ENCODE measurements at places on chromosomes 1 and 21. TPM values are rescaled to one million over a fixed set of nuclear protein-coding genes. Genes with fewer than 3 reads are reported as not detected.

TNFSF18 gene
- total RNA-seq: not detected

VANGL1 gene
- total RNA-seq: 4.2 TPM

LCE1F gene
- total RNA-seq: not detected

AKT3 gene
- 34.7 TPM for total RNA-seq

TFF1 gene
- not detected for total RNA-seq

SMPDL3B gene
- total RNA-seq: 0.46 TPM

DNA sequence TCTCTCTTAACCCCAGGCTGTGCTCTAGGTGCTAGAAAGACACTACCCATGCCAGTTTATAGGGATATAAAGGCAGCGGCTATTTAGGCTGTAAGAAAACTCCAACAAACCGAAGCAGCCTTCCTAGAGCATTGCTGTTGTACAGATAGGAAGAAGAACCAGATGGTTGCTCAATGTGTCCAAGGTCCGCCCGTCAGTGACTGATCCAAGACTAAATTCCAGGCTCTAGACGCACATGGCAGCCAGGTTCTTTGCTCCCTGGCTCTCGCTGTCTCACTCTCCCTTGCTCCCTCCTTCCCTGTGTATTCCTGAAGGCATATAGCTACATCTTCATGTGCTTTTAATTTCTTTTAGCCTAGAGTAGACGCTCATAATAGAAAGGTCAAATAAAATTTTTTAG lies 303.4 kb downstream of the KIF26B start:
- H3K4me3 ChIP-seq: no peak overlapping the region
- no peak for DNase-seq
- H3K27ac ChIP-seq: no peak overlapping the region
- no peaks in the 10 kb centered on the region for H3K36me3 ChIP-seq
- no peaks in the 10 kb centered on the region for H3K4me1 ChIP-seq

- no peaks in the 10 kb centered on the region for H3K36me3 ChIP-seq
- no peaks in the 10 kb centered on the region for H3K27me3 ChIP-seq
- no peak for DNase-seq
- H3K4me1 ChIP-seq: no peaks in the 10 kb centered on the region
- no peak overlapping the region for H3K4me3 ChIP-seq
Observed at GRCh38 chr1:245788886-245789285, 634.1 kb downstream of the KIF26B start.

GRCh38 chr1:27099587-27100334 lies 55.2 kb downstream of the SLC9A1 start:
- DNase-seq: peak; percentile 60

- H3K27ac ChIP-seq: peak overlapping the region; percentile 96
- peaks cover 97% of the 10 kb centered on the region for H3K4me1 ChIP-seq
- H3K4me3 ChIP-seq: peak overlapping the region; percentile 68
- H3K27me3 ChIP-seq: no peaks in the 10 kb centered on the region
- H3K36me3 ChIP-seq: peaks cover 22% of the 10 kb centered on the region
- peak; percentile 83 for DNase-seq
Observed at GRCh38 chr1:30749691-30750583, 7.6 kb downstream of the LAPTM5 start.

DNA sequence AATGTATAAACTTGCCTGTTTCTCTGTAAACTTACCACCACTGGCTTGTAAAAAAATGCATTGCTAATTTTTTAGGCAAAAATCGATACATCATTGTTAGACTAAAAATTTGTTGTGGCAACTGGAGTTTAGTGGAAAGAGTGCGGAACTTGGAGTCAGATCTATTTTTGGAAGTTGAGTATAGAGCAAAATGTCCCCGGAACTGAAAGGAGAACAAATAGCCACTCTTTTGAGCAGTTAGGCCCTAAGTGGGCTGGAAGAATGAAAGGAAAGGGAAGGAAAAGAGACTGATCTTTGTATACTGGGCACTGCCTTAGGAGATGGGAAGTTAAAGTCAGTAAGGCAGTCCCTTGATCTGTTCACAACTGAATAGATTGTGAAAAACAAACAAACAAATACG lies 30.2 kb downstream of the OPTC start:
- H3K27ac ChIP-seq: no peak overlapping the region
- H3K36me3 ChIP-seq: no peaks in the 10 kb centered on the region
- H3K4me3 ChIP-seq: no peak overlapping the region

DNA sequence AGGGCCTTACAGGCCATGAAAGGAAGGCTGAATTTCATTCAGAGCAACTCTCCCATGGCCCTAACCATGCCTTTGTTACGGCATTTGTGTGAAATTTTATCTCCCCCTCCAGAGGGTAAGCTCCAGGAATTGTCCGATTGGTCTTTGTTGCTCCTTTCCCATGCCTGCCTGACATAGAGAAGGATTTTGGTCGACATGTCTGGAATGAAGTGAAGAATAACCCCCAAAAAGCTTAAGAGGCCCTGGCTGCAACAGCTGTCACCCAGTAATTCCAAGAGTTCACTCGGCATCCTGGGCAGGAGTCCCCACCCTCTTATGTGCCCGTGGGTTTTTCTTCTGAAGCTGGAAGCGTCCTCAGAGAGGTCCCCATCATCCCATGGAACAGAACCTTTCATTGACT lies 20.6 kb downstream of the CDA start:
- peaks cover 3% of the 10 kb centered on the region for H3K27me3 ChIP-seq
- H3K36me3 ChIP-seq: no peaks in the 10 kb centered on the region
- no peak for DNase-seq
- H3K4me3 ChIP-seq: no peak overlapping the region
- no peaks in the 10 kb centered on the region for H3K4me1 ChIP-seq
- no peak overlapping the region for H3K27ac ChIP-seq

GRCh38 chr1:158732524-158732923 lies 12.0 kb upstream of the OR6K3 start:
- no peak for DNase-seq
- H3K4me3 ChIP-seq: no peak overlapping the region
- H3K4me1 ChIP-seq: no peaks in the 10 kb centered on the region

DNA sequence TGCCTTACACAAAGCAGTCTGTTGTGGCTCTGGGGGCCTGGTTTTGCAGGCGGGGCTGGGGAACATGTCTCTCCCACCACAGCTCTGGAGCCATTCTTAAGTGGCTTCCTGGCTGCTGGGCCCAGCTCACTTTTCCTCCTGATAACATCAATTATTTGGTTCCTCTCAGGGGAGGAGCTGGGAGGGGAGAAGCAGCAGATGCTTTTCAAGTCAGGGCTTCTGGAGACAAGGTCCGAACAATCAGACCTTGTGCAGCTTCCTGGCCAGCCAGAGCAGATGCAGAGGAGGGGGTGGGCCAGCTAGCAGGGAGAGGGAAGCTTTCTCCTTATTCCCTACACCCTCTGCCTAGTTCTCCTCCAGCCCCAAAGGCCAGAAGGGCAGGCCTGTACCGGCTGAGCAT lies 3.7 kb upstream of the PAQR6 start:
- H3K36me3 ChIP-seq: peaks cover 24% of the 10 kb centered on the region
- no peaks in the 10 kb centered on the region for H3K27me3 ChIP-seq
- no peak for DNase-seq
- peak overlapping the region; percentile 23 for H3K27ac ChIP-seq
- peaks cover 8% of the 10 kb centered on the region for H3K4me1 ChIP-seq

DNA sequence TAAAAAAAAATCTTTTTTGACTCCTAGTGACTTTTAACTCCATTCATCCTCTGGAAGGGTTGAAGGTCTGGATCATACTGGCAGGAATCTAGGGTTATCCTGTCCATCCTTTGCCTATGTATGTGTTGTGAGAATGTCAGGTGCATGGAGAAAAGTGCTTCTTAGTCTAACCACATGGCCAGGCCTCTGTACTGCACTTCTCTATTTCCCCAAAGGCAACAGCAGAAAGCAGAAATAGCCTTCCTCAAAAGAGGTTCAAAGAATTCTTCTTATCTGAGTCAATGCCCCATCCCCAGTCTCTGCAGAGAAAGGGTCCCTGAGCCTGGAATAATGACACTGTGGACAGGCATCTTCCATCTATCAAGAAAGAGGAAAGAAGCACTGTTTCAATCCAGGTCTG lies 85.7 kb upstream of the CD34 start:
- no peak for DNase-seq
- no peak overlapping the region for H3K4me3 ChIP-seq
- H3K36me3 ChIP-seq: no peaks in the 10 kb centered on the region
- no peaks in the 10 kb centered on the region for H3K4me1 ChIP-seq
- H3K27me3 ChIP-seq: peaks cover 8% of the 10 kb centered on the region

- no peak overlapping the region for H3K27ac ChIP-seq
- peaks cover 62% of the 10 kb centered on the region for H3K4me1 ChIP-seq
- no peak for DNase-seq
- no peaks in the 10 kb centered on the region for H3K27me3 ChIP-seq
Observed at GRCh38 chr1:55210990-55211801, 4.0 kb downstream of the USP24 start.

DNA sequence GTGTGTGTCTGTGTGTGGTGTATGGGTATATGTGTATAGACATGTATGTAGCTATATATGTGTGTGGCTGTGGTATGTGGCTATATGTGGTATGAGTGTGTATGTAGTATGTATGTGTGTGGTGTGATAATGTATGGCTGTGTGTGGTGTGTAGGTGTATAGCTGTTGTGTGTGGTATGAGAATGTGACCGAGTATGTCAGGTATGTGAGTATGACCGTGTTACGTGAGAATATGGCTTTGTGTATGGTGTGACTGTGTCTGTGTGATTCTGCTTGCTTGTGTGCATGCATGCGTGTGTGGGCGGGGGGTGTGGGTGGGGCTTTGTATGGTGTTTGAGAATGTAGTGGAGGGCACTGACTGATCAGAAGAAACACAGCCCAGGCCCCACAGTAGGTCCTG lies 3.5 kb downstream of the ZNF691 start:
- peak; percentile 22 for DNase-seq
- no peaks in the 10 kb centered on the region for H3K27me3 ChIP-seq
- no peak overlapping the region for H3K27ac ChIP-seq
- peaks cover 38% of the 10 kb centered on the region for H3K4me1 ChIP-seq

DNA sequence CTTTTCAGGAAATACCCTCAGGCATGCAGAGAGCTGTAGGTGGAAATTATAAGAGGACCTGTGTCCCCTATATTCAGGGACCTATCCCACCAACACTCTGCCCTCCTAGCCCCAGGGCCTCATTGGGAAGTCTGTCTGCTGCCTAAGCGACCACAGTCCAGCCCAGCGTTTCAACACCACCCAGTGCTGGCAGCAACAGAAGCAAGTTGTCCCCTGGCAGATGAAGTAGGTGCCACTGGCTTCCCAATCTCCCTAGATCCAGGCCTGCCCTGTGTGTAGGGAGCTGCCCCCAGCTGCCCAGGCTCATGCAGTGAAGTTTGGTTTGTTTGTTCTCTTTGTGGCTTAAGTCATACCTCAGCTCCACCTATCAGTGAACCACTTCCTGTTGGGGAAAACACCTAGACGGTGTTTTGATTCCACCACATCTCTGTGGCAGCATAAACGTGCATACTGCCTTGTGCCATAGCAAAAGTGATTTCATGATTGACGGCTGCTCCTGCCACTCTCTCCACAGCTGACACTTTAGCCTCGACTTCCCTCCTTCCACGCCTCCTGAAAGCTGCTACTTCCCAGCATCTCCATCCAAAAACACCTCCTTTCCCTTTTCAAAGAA lies 8.1 kb upstream of the LEFTY1 start:
- no peaks in the 10 kb centered on the region for H3K36me3 ChIP-seq
- H3K4me1 ChIP-seq: peaks cover 37% of the 10 kb centered on the region
- H3K4me3 ChIP-seq: peak overlapping the region; percentile 54
- DNase-seq: peak; percentile 83
- no peaks in the 10 kb centered on the region for H3K27me3 ChIP-seq

DNA sequence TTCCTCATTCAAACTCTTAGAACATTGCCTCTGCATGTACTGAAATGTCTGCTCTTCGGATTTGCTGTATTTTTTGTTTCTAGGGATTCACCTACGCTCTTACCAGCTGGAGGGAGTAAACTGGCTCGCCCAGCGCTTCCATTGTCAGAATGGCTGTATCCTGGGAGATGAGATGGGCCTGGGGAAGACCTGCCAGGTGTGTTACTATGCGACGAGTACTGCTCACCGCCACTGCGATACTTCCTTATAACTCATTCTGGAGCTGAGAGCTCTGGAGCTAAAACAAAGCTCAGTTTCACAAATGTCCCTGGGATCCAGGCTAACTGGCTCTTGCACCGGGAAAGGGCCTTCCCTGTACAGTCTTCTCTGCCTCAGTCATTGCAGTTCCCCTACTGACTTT lies 10.1 kb downstream of the CHD1L start:
- peaks cover 26% of the 10 kb centered on the region for H3K36me3 ChIP-seq
- no peaks in the 10 kb centered on the region for H3K27me3 ChIP-seq
- H3K27ac ChIP-seq: no peak overlapping the region
- H3K4me3 ChIP-seq: no peak overlapping the region
- DNase-seq: no peak

GRCh38 chr1:91754348-91754747 lies 131.6 kb downstream of the TGFBR3 start:
- H3K36me3 ChIP-seq: peaks cover 15% of the 10 kb centered on the region
- peaks cover 38% of the 10 kb centered on the region for H3K4me1 ChIP-seq
- DNase-seq: peak; percentile 77
- peak overlapping the region; percentile 2 for H3K4me3 ChIP-seq
- H3K27ac ChIP-seq: peak overlapping the region; percentile 67

GRCh38 chr1:53586765-53587164 lies 127.6 kb downstream of the DMRTB1 start:
- DNase-seq: no peak
- no peaks in the 10 kb centered on the region for H3K27me3 ChIP-seq
- H3K27ac ChIP-seq: no peak overlapping the region
- H3K36me3 ChIP-seq: no peaks in the 10 kb centered on the region
- H3K4me1 ChIP-seq: peaks cover 6% of the 10 kb centered on the region

ADAMTS1 gene
- total RNA-seq: not detected

LRRC7 gene
- not detected for total RNA-seq

DNA sequence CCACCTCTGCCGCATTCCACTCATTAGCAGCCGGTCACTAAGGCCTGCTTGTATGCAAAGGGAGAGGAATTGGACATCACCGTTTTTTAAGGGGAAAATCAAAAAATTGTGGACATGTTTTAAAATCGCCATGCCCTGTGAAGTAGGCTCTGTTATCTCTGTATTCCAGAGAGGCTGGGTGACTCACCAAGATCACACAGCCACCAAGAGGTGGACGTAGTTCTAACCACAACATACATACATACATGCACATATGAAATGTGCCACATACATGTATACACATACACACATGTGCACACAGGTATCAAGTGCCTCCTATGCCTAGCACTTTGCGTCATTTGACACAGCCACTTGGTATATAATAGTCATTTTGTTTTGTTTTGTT lies 16.0 kb upstream of the ZSCAN20 start:
- H3K4me1 ChIP-seq: peaks cover 3% of the 10 kb centered on the region
- no peak overlapping the region for H3K27ac ChIP-seq
- H3K27me3 ChIP-seq: peaks cover 9% of the 10 kb centered on the region
- no peak overlapping the region for H3K4me3 ChIP-seq

- no peak overlapping the region for H3K4me3 ChIP-seq
- no peaks in the 10 kb centered on the region for H3K27me3 ChIP-seq
- no peak for DNase-seq
- peaks cover 3% of the 10 kb centered on the region for H3K36me3 ChIP-seq
Observed at GRCh38 chr21:33461538-33462250, 18.1 kb downstream of the TMEM50B start.

GRCh38 chr1:245481261-245481660 lies 326.5 kb downstream of the KIF26B start:
- no peaks in the 10 kb centered on the region for H3K4me1 ChIP-seq
- H3K36me3 ChIP-seq: no peaks in the 10 kb centered on the region
- no peak overlapping the region for H3K27ac ChIP-seq
- no peak for DNase-seq
- no peak overlapping the region for H3K4me3 ChIP-seq
- H3K27me3 ChIP-seq: no peaks in the 10 kb centered on the region

- peak overlapping the region; percentile 53 for H3K4me3 ChIP-seq
- peak overlapping the region; percentile 66 for H3K27ac ChIP-seq
- H3K27me3 ChIP-seq: no peaks in the 10 kb centered on the region
- no peak for DNase-seq
- peaks cover 12% of the 10 kb centered on the region for H3K36me3 ChIP-seq
- peaks cover 93% of the 10 kb centered on the region for H3K4me1 ChIP-seq
Observed at GRCh38 chr1:89670163-89670562, 37.2 kb downstream of the LRRC8C start.

CAPN9 gene
- not detected for total RNA-seq

E2F2 gene
- 22.1 TPM for total RNA-seq

Measured in activated CD4-positive, alpha-beta memory T cell treated with anti-CD3 and anti-CD28 coated beads for 36 hours (primary cell).